NCI-H2081 treated with DMSO at 0.1 percent for 48 hours (cell line): ENCODE measurements at places on chromosomes 16 and 17.

DNA sequence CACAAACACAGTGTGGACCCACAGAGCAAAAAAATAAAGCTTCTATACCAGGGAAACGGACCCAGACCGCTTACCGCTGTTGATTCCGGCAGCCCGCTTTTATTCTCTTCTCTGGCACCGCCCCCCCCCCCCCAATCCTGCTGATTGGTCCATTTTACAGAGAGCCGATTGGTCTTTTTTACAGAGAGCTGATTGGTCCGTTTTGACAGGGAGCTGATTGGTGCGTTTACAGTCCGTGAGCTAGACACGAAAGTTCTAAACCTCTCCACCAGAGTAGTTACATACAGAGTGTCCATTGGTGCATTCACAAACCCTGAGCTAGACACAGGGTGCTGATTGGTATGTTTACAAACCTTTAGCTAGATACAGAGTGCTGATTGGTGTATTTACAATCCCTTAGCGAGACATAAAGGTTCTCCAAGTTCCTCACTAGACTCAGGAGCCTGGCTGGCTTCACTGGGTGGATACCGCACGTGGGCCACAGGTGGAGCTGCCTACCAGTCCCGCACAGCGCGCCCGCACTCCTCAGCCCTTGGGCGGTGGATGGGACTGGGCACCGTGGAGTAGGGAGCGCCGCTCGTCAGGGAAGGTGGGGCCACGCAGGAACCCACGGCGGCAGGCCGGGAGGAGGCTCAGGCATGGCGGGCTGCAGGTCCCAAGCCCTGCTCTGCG is 92.4 kb downstream of the HAPSTR1 start:
- no peak for DNase-seq

DNA sequence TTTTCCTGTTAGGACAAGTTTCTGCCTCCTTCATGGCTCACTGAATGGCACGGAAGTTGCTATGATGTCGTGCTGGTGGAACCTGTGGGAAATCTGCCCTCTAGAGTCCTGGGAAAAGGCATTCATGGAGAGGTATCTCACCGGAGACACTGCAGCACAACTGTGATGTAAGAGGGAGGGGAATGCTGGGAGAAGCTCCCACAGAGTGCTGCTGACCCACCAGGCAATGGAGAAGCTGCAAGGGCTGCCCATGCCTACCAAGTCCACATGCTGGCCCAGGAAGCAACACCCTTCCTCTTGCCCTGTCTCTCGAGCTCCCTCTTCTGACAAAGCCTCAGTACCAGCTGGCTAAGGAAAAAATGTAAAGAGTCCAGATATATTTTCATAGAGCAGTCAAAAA is 45.2 kb upstream of the SLC5A11 start:
- DNase-seq = no peak

DNA sequence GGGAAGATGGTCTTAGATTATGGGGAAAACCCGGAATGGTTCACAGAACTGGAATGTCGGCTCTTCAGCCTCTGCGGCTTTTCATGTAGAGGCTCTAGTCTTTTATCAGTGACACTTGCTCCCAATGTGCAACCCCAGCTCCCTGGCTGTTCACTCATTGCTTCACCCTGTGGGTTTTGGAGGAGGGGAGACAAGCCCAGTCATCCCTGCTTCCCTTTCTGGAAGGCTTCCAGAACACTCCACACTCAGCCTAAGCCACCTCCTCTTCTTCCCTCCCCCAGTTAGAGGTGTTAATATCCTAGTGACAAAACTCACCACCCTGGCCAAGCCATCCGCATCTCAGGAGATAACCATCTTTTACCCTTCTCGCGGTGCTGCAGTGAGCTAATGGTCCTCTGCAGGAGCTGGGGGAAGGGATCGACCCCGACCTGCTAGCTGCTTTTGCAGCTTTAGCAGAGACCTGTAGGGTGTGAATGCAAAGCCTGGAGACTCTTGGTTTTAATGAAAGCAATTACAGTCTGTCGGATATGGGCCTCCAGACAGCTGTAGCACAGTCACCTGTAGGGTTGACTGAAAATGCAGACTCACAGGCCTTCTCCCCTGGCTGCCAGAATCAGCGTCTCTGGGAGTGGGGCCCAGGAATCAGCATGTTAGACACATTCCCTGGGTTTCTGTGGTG is 24.3 kb upstream of the LASP1NB start:
- no peak for DNase-seq

DNA sequence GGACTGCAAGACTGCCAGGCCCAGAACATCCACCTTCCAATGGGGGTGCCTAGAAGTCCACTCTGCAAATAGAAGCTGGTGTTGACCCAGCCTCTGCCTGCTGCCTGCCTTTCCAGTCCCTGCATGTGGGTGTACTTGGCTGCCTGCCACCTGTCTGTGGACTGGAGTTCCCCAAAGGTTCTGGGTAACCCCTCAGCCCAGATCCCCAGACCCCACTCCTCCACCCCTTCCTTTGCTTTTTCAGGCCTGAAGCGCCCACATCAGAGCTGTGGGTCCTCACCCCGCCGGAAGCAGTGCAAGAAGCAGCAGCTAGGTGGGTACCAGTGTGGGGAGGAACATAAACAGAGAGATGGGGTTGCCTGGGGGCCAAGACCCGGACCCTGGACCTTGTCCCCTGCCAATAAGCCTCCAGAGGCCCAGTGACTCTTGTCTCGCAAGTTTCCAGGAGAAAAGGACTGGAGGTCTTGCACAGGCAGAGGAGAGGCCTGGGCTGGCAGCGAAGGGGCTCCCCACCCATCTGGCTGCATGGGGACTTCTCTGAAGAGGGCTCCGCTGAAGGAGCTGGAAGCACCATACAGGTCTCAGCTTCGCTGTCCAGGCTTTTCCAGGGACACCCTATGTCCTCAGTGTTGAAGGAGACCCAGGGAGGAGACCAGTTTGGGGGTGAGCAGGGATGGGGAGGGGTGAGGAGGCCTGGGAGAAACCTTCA is 34.3 kb downstream of the NLRC5 start:
- no peak for DNase-seq

DNA sequence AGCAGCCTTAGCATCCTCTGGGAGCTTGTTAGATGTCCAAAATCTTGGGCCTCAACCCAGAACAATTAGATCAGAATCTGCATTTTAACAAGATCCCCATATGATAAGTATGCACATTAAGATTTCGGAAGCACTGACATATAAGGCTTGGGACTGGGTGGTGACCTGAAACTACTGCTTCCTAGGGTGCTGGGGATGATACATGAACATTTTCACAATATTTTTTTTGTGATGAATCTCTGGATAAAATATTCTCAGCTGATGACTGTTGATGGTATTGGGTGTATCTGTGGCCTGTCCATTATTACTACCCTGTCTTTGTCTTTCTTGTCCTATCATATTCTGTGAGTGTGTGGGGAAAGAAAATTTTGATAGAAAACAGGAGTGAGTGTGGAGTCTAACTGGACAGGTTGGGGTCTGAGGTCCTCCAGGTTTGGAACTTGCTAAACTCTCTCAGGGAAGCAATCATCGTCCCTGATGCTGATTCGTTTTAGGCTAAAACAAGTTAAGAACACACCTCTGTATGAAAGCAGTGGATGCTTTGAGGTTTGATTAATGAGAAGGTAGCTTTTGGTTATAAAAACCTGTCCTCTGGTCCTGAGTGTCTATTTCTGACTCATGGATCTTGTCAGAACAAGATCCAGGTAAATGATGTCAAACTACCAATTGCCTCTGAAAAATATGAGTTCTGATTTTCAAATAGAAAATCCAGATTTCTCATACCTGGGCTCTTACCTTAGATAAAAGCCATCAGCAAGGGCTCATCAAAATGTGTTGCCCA is 23.2 kb downstream of the KRT23 start:
- DNase-seq = no peak

- DNase-seq = no peak
These were observed 62.3 kb downstream of the MARCHF10 start for GRCh38 chr17:62745806-62746205.

DNA sequence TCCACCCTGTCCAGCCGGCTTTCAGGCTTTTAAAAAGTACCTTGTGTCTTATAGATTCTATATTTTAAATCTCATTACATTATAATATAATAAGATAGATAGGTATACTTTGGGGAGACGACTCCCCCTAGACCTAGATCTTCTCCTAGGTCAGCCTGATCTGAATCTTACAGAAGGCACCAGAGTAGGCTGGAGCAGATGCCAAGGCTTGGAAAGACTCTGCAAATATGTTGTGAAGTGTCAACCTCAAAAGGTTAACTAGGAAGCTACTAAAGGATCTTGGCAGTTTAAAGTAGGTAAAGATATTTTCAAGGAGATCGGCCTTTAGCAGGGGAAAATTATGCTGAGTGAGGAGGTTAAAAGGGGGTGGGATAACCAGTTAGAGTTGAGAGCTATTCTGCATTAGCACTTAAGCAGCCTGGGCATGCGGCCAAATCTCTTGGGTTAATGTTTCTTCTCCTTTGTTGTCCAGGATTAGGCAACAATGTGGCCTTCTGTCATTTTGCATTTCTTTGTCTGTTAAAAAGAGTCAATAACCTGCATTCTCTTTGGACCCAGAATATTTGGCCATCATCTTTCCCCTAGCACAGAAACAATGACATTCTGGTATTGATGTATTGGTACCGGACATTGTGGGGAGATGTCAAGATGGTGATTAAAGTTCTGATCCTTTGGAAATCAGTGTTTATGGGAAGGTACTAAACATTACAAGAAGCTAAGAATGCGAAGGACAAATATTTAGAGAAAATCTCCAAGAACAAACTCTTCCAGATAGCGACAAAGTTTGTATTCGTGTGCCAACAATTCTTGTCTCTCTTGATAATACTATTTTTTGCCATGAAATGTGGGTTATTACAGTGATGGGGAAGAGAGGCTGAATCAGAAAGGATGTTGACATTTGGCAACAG is 51.2 kb upstream of the DHX40 start:
- DNase-seq = peak; percentile 86

GRCh38 chr17:57976594-57976993 is 11.5 kb downstream of the VEZF1 start:
- DNase-seq = no peak

GRCh38 chr16:17372386-17372785 is 98.4 kb downstream of the XYLT1 start:
- DNase-seq = no peak

GRCh38 chr16:80084614-80085013 is 456.2 kb upstream of the DYNLRB2 start:
- no peak for DNase-seq

DNA sequence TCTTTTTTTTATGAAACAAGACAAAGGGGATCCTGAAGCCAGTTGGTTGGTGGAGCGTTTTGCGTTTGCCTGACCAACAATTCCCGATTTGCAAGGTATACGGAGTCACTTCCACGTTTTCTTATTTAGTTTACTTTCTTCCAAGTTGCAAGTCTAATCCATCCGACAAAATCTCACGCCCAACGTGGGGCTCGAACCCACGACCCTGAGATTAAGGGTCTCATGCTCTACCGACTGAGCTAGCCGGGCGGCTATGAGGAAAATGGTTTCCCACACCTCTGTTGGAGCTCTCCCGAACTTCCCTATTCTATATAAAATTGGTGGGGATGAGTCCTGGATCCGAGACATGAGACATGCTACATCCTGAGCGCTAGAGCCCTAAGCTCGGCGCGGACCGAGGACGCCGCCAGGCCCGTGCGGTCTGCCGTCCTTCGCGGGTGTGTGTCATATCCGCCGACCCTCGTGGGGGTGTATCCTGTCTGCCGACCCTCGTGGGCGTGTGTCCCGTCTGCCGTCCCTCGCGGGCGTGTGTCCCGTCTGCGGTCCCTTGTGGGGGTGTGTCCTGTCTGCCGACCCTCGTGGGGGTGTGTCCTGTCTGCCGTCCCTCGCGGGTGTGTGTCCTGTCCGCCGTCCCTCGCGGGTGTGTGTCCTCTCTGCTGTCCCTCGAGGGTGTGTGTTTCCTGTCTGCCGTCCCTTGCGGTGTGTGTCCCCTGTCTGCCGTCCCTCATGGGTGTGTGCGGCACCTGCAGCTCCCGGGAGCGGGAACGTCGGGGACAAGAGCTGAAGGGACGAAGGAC is 22.6 kb downstream of the ZNF213 start:
- DNase-seq = peak; percentile 53

GRCh38 chr16:4369007-4369733 is 2.5 kb upstream of the VASN start:
- no peak for DNase-seq

DNA sequence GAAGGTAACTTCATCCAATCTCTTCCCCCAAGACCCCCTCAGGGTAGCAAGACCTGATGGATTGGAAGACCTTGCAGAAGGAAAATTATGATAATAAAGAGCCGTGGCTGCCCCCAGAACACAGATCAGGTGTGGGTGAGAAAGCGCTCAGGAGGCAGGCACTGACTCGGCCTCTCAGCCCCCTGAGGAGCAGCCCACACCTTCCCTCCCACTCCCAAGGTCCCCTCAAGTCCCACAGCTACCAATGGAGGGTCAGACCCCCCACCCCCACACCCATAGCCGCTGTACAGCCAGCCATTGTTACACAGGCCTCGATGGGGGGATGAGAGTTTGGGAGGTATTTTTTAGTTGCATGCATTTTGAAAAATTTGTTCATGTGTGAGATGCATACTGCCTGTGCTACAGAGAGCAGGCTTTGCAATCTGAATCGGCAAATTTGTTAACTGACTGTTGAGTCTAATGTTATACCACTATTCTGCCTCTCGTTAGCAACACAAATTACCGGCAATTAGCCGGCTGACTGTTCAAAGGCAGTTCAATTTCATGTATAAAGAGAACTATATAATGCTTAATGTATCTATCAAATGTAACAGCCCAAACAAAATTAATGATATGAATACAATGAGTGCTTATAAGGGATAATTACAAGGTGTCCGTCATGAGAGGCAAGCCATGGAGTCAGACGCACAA is 211.7 kb downstream of the C16orf78 start:
- no peak for DNase-seq

DNA sequence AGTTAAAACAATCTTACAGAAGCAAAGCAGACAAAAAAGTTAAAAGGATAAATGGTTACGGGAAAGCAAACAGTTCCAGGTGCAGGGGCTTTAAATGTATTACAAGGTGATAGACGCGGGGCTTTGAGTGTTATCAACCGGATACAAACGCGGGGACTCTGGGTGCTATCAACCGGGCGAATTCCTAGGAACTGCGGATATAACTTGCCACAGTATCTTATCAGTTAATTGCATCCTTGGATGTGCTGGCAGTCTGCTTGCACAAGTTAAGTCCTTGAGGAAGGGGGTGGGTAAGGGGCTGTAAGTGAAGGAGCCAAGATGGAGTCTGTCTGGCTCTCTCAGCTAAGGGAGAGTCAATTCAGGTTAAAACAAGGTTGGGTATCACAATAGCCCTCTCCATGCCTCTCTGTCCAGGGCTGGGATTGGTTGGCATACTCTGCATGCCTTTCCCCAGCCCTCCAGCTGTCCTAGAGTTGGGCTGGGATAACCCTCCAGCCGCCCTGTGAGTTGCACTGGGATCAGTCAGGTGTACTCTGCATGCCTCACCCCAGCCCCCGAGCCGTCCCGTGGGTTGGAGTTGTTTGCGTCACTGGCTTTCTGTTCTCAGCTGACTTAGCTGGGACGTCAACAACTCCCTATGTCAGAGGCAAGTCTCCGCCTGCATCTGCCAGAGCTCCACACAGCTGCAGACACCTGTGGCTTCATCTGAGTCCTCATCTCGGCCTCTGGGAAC is 40.9 kb downstream of the TMEM235 start:
- DNase-seq = no peak
